Naive thymus-derived CD8-positive, alpha-beta T cell (primary cell): ENCODE measurements at places on chromosomes 7 and 10. TPM values are rescaled to one million over a fixed set of nuclear protein-coding genes. Genes with fewer than 3 reads are reported as not detected.

- H3K27ac ChIP-seq: no peak overlapping the region
- DNase-seq: no peak
- H3K4me3 ChIP-seq: no peak overlapping the region
- H3K4me1 ChIP-seq: no peaks in the 10 kb centered on the region
These were observed 112.5 kb downstream of the PDE1C start for GRCh38 chr7:31957756-31958155.

DNA sequence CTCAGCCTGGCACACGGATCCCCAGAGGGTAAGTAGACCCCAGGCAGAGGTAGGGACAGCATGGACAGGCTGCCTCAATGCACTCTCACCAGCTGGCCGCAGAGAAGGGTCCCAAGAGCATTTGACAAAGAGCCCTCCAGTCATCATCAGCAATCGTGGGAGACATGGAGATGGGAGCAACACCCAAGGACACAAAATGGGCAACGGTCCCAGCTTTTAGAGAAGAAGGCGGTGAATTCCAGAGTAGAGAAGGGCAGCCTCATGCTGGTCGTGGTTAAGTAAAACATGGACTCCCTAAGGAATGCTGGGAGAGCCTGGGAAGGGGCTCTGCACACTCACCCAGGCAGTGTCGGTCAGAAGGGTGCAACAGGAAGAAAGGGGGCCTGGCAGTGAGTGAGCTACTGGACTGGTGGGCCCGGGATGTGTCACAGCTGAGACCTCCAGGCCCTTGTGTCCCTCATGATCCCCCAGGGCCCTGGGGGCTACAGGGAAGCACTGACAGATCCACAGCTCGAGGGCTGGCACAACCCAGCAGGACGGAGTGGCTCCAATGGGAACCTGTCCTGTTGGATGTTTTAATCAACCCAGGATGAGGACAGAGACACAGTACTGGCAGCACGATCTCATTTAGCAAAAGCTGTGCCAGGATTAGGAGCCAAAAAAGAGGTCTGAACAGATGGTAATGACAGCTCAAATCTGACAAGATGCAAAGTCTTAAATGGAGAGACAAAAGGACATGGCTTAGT is 147.1 kb downstream of the NEURL1 start:
- H3K27ac ChIP-seq: no peak overlapping the region
- no peaks in the 10 kb centered on the region for H3K36me3 ChIP-seq
- no peak overlapping the region for H3K4me3 ChIP-seq
- H3K4me1 ChIP-seq: no peaks in the 10 kb centered on the region
- no peaks in the 10 kb centered on the region for H3K27me3 ChIP-seq

- H3K27me3 ChIP-seq: peaks cover 2% of the 10 kb centered on the region
- H3K4me3 ChIP-seq: no peak overlapping the region
- DNase-seq: no peak
These were observed 192.1 kb downstream of the DNAJB6 start for GRCh38 chr7:157528785-157529341.

DNA sequence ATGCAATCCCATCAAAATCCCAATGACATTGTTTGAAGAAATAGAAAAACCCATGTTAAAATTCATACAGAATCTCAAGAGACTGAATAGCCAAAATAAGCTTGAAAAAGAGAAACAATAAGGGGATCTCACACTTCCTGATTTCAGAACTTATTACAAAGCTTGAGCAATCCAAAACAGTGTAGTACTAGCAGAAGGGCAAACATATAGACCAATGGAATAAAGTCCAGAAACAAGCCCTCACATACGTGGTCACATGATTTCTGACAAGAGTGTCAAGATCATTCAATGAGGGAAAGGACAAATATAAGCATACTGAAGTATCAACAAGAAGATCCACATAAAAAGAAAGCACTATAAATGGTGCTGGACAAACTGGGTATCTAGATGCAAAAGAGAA is 31.9 kb downstream of the MICU1 start:
- no peak overlapping the region for H3K27ac ChIP-seq
- H3K36me3 ChIP-seq: peaks cover 18% of the 10 kb centered on the region
- DNase-seq: no peak
- H3K27me3 ChIP-seq: no peaks in the 10 kb centered on the region

- DNase-seq: no peak
- H3K27me3 ChIP-seq: peaks cover 3% of the 10 kb centered on the region
- no peaks in the 10 kb centered on the region for H3K4me1 ChIP-seq
These were observed 187.1 kb downstream of the ADARB2 start for GRCh38 chr10:1550291-1550595.

- no peak for DNase-seq
- no peak overlapping the region for H3K27ac ChIP-seq
- peaks cover 4% of the 10 kb centered on the region for H3K27me3 ChIP-seq
These were observed 40.4 kb upstream of the STEAP4 start for GRCh38 chr7:88347090-88347489.

- no peaks in the 10 kb centered on the region for H3K36me3 ChIP-seq
- no peaks in the 10 kb centered on the region for H3K4me1 ChIP-seq
- peaks cover 5% of the 10 kb centered on the region for H3K27me3 ChIP-seq
- no peak overlapping the region for H3K27ac ChIP-seq
- no peak overlapping the region for H3K4me3 ChIP-seq
- DNase-seq: no peak
These were observed 473.3 kb downstream of the LRMDA start for GRCh38 chr10:75904499-75905283.

- peaks cover 43% of the 10 kb centered on the region for H3K27me3 ChIP-seq
- DNase-seq: no peak
- no peak overlapping the region for H3K4me3 ChIP-seq
- no peaks in the 10 kb centered on the region for H3K36me3 ChIP-seq
- no peak overlapping the region for H3K27ac ChIP-seq
- H3K4me1 ChIP-seq: peaks cover 11% of the 10 kb centered on the region
These were observed 3.8 kb upstream of the CELF2 start for GRCh38 chr10:11013836-11014235.

DNA sequence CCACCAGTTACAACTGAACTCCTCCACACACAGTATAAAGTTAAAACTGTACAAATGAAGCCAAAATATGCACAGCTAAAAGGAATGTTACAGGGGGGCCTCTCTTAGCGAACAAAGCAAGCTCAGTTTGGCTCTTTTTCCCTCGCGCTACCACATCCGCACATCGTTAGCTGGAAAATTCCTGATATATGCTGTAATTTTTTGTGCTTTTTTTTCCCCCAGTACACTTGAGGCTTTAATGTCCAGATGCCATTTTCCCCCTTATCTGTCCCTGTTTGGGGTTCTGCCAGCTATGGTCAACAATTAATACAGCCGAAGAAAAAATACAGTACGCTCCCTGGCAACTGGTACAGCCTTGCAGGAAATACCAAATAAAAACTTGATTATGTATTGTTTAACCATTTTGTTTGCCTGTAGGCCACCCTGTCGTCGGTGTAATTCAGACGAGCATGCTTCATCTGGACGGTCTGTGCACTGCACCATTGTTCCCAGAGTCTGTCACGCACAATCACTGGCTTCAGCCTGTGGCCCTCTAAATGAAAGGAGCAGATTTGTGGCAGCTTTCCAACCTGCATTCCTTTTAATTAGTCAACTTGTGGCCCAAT is 108.1 kb upstream of the FAM133B start:
- H3K27me3 ChIP-seq: no peaks in the 10 kb centered on the region
- no peaks in the 10 kb centered on the region for H3K36me3 ChIP-seq
- H3K4me3 ChIP-seq: no peak overlapping the region
- H3K27ac ChIP-seq: no peak overlapping the region
- H3K4me1 ChIP-seq: peaks cover 18% of the 10 kb centered on the region

DNA sequence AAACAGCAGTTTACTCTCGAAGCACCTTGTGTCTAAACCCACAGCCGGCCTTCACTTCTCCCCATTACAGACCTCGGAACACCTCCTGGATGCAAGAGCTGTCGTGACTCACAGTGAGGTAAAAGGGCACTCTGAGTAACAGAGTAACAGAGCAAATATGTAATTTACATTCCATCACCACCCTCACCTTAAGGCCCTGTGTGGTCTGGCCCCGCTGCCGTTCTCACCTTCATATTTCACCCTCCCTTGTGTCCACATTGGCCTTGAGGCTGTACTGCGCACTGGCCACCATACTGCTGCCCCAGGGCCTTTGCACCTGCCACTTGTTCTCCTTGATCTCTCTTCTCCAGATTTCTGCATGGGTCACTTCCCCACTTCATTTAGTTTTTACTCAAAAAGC is 12.6 kb downstream of the FFAR4 start:
- no peak overlapping the region for H3K27ac ChIP-seq
- H3K27me3 ChIP-seq: peaks cover 10% of the 10 kb centered on the region
- peaks cover 18% of the 10 kb centered on the region for H3K36me3 ChIP-seq
- DNase-seq: no peak

GRCh38 chr7:33276325-33276724 is 147.0 kb downstream of the BBS9 start:
- no peak for DNase-seq
- H3K27me3 ChIP-seq: no peaks in the 10 kb centered on the region
- peaks cover 62% of the 10 kb centered on the region for H3K36me3 ChIP-seq
- no peak overlapping the region for H3K27ac ChIP-seq
- H3K4me1 ChIP-seq: no peaks in the 10 kb centered on the region

GRCh38 chr10:31700181-31700611 is 228.4 kb downstream of the ARHGAP12 start:
- H3K4me1 ChIP-seq: no peaks in the 10 kb centered on the region
- no peaks in the 10 kb centered on the region for H3K36me3 ChIP-seq
- H3K27ac ChIP-seq: peak overlapping the region; percentile 73
- DNase-seq: no peak
- no peaks in the 10 kb centered on the region for H3K27me3 ChIP-seq
- no peak overlapping the region for H3K4me3 ChIP-seq

DNA sequence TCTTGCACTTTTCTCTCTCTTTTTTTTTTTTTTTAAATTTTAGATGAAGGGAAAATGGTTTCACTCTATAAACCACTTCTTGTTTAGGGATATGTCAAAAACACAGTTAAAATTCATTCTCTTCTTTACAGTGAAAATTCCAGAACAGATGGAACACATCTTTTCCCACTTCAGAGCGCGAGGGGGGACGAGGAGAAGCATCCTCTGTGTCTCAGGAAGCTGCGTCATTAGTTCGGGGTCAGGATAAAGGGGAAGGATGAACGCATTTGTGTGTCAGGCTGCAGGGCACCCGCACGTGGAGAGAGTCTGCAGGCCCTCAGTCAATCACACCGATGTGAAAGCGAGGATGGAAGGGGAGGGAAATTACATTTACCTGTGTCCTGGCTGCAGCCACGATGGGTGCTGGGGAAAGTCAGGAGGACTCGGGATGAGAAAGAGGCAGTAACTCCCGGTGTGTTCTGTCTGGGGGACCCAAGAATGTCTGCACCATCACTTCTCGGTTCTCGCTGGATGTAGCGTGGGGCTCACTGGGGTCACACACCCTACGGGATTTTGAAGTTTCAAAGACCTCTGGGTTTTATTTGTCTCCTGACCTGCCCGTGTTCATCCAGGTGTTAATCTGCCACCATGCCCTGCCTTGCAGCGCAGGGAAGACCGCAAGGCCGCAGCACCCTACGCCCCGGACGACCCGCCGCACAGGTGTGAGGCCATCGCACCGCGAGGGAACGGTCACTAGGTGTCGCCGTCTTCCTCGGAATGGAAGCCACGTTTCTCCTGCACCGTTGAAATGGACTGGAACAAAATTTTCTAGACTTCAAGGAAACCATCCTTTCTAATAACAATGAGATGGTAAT is 66.7 kb upstream of the PITRM1 start:
- H3K27ac ChIP-seq: no peak overlapping the region
- peak; percentile 63 for DNase-seq
- H3K4me1 ChIP-seq: peaks cover 3% of the 10 kb centered on the region

GRCh38 chr7:18788026-18788425 is 292.5 kb downstream of the HDAC9 start:
- H3K36me3 ChIP-seq: no peaks in the 10 kb centered on the region
- DNase-seq: no peak
- no peak overlapping the region for H3K27ac ChIP-seq
- H3K4me3 ChIP-seq: no peak overlapping the region

DNA sequence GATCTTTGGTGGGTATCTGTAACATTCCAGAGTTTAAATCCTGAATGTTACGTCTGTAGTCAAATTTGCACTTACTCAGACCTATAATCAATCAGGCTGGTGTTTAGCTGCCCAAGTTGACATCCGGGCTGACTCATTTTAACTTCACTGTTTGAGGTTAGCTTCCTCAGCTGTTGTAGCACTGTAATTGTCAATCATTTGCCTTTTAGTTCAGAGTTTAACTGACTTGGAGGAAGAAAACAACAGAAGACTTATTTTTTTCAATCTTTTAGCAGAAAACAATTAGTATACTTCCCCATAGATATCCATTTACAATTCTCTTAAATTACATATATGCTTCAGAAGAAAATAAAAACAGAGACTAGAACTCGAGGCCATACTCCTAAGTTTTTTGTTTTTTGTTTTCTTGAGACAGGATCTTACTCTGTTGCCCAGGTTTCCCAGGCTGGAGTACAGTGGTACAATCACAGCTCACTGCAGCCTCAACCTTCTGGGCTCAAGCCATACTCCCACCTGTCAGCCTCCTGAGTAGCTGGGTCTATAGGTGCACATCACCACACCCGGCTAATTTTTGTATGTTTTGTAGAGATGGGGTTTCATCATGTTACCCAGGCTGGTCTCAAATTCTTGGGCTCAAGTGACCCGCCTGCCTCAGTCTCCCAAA is 38.5 kb upstream of the LRRC17 start:
- H3K4me1 ChIP-seq: peaks cover 13% of the 10 kb centered on the region
- H3K27me3 ChIP-seq: no peaks in the 10 kb centered on the region
- peaks cover 14% of the 10 kb centered on the region for H3K36me3 ChIP-seq
- no peak overlapping the region for H3K4me3 ChIP-seq
- H3K27ac ChIP-seq: no peak overlapping the region

DNA sequence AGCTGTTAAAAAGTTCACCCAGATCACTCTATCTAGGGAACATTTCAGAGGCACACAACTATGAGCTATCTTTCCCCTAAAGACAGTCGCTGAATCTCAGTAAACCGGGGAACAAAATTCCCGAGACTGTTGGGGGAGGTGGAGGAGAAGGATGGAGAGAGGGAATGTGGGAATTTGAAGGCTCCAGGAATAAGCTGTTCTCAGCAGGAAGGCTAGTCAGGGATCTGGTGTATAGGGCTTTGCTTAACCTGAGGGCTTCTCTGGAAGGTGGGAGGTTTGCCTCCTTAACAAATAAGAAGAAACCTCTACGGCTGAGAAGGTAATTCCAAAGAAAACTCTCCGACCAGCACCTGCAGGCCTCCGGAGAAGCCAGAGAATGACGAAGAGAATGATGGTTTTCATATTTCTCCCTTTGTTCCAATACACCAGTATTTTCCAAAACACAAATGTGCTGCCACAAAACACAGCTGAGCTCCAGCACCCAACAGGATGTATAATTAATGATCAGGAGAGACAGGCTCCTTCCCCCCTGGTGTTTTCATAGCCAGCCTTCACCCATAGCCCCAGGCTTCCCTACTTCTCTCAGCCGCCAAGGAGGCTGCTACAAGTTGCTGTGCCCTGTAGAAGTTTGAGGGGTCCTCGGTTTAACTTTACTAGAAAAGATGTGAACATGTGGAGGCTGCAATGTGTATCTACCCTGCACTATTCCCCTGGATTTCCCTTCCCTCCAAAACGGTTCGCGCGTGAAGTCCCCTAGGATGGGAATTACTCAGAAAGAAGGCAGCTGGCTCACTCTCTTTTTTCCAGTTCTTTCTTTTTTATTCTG is 2.0 kb downstream of the KCNMA1 start:
- DNase-seq: no peak
- H3K27me3 ChIP-seq: peaks cover 56% of the 10 kb centered on the region
- no peaks in the 10 kb centered on the region for H3K36me3 ChIP-seq
- peaks cover 6% of the 10 kb centered on the region for H3K4me1 ChIP-seq

NRCAM gene
- polyA plus RNA-seq: 11.1 TPM

FXYD4 gene
- not detected for polyA plus RNA-seq

BEND7 gene
- polyA plus RNA-seq: not detected

SRRM3 gene
- polyA plus RNA-seq: not detected

CXCL12 gene
- not detected for polyA plus RNA-seq

PLAC9 gene
- polyA plus RNA-seq: not detected
